ENCODE measurements at places on chromosomes 7 and 10.

- no peak overlapping the region for H3K27ac ChIP-seq
- H3K27me3 ChIP-seq, result no peaks in the 10 kb centered on the region
- H3K4me1 ChIP-seq, result peaks cover 10% of the 10 kb centered on the region
- peak; percentile 27 for DNase-seq
Measured at GRCh38 chr10:91621483-91622113, 11.3 kb downstream of the PPP1R3C start.

DNA sequence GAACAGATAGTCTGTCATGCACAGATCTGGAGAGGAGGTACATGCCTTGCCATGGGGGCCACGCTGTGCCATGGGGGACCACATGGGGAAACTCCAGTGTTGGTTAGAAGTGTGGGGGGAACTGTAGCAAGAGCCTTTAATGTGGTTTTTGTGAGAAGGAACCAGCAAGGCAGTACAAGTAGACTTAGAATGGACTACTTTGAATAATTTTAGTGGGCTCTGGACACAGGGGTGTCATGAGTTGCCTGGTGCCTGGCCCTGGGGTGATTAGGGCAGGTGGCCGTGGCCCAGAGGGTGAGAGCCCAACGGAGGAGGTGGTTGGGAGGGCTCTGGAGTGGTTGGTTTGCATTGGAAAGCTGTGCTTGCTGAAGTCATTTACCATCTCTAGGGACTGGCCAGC is 77.2 kb downstream of the CXCL12 start:
- no peak overlapping the region for H3K27ac ChIP-seq
- no peaks in the 10 kb centered on the region for H3K4me1 ChIP-seq
- no peak for DNase-seq
- no peak overlapping the region for H3K4me3 ChIP-seq
- H3K36me3 ChIP-seq, result no peaks in the 10 kb centered on the region

DNA sequence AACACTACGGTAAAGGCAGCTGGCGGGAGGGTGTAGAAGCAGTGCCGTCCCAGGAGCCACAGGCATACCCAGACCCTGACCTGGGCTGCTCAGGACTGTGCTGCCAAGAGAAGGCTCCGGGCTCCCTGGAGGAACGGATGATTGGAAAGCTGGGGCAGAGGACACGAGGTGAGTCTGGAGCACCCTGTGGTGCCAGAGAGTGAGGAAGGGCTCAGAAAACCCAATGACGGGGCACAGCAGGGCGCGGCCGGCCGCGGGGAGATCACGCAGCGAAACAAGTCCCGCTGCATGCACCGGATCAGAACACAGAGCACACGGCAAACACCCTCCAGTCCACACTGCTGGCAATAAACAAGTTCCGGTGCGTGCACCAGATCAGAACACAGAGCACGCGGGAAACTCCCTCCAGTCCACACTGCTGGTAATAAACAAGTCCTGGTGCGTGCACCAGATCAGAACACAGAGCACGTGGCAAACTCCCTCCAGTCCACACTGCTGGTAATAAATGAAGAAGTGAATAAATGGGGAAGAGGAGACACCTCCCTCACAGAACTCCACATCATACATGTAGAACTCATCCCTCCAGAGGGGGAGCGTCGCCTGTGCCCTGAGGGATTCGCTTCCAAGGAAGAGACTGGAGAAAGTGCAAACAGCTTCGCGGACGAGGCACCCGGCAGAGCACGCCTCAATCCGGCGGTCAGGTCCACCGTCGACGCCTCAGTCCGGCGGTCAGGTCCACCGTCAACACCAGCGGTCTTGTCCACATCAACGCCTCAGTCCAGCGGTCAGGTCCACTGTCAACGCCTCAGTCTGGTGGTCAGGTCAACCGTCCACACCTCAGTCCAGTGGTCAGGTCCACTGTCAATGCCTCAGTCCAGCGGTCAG is 265.0 kb downstream of the MAD1L1 start:
- no peak for DNase-seq
- no peak overlapping the region for H3K4me3 ChIP-seq
- no peaks in the 10 kb centered on the region for H3K27me3 ChIP-seq
- no peak overlapping the region for H3K27ac ChIP-seq
- no peaks in the 10 kb centered on the region for H3K4me1 ChIP-seq

DNA sequence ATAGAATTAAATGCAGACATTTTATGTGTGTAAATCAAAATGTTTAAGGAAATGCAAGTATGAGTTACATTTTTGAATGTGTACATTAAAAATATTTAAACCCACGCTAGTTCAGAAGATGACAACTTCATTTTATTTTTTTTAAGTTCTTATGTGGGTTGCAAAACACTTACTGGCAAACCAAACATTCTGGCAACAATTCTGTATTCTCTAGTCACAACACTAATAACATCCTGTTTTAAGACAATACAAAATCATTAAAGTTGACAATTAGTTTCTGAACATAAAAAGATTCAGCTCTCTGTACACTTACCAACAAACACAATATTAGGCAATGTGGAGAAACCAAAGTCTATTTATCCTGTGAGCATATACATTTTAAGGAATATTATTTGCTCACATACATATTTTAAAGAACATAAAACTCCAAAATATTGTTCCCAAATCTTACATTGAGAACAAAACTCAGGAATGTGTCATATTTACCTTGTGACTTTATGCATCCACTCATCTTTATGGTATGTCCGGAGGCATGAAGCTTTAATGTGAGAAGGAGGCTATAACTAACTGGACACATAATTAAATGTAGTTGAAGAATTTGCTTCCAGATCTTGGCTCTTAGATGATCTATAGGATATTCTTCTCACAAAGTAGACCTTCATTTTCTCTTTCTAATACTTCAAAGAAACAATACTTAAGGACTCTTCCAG is 134.7 kb downstream of the DGKB start:
- no peaks in the 10 kb centered on the region for H3K4me1 ChIP-seq
- no peak overlapping the region for H3K4me3 ChIP-seq
- no peaks in the 10 kb centered on the region for H3K27me3 ChIP-seq
- no peaks in the 10 kb centered on the region for H3K36me3 ChIP-seq
- H3K27ac ChIP-seq, result no peak overlapping the region
- DNase-seq, result no peak

GRCh38 chr7:25770670-25771069 is 381.3 kb upstream of the NFE2L3 start:
- no peaks in the 10 kb centered on the region for H3K4me1 ChIP-seq
- no peaks in the 10 kb centered on the region for H3K36me3 ChIP-seq
- H3K4me3 ChIP-seq, result no peak overlapping the region
- H3K27me3 ChIP-seq, result no peaks in the 10 kb centered on the region
- no peak for DNase-seq

GRCh38 chr7:104960741-104961448 is 53.1 kb upstream of the KMT2E start:
- no peaks in the 10 kb centered on the region for H3K4me1 ChIP-seq
- DNase-seq, result no peak
- H3K27ac ChIP-seq, result no peak overlapping the region
- H3K36me3 ChIP-seq, result no peaks in the 10 kb centered on the region
- no peaks in the 10 kb centered on the region for H3K27me3 ChIP-seq
- H3K4me3 ChIP-seq, result no peak overlapping the region

DNA sequence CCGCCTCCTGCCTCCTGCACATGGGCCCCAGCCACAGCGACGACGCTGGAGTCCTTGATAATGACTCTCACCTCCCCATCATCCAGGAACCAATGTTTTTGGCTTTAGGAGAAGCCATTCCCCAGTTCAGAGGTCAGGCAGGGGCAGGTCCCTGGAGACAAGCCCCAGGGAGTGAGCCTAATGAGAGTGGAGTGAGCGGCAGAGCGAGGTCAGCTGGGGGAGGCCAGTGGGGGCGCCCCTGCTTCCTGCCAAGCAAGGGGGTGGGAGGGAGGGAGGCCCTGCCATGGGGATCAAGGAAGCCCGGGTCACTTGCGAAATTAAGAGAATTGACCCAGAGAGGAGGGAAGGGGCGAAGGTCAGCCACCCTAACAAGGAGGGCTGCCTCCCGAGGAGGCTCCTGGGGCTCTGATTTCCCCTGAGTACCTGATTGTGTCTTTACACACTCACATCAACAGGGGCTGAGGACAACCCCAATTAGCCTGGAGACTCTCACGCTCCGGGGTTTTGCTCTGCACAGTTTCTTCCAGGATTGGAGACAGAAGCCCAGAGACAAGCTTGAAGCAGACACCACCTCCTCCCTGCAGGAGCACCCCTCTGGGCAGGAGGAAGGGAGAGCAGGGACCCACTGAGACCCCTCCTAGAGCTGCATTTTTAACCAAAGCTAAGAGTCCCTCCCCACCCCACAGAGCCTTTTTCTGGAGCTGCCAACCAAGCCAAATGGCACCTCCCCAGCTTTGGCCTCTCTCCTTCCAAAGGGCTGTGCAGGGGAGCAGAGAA is 112.1 kb downstream of the COL13A1 start:
- no peak for DNase-seq
- H3K27ac ChIP-seq, result no peak overlapping the region
- H3K4me1 ChIP-seq, result no peaks in the 10 kb centered on the region
- H3K4me3 ChIP-seq, result no peak overlapping the region

- no peaks in the 10 kb centered on the region for H3K27me3 ChIP-seq
- no peak overlapping the region for H3K4me3 ChIP-seq
- H3K36me3 ChIP-seq, result no peaks in the 10 kb centered on the region
- no peak overlapping the region for H3K27ac ChIP-seq
Measured at GRCh38 chr7:69968969-69969556, 370.8 kb downstream of the AUTS2 start.

Data from pancreas (tissue), 10 donors.